ENCODE measurements at places on chromosomes 16 and 17. TPM values are rescaled to one million over a fixed set of nuclear protein-coding genes. Genes with fewer than 3 reads are reported as not detected.

DNA sequence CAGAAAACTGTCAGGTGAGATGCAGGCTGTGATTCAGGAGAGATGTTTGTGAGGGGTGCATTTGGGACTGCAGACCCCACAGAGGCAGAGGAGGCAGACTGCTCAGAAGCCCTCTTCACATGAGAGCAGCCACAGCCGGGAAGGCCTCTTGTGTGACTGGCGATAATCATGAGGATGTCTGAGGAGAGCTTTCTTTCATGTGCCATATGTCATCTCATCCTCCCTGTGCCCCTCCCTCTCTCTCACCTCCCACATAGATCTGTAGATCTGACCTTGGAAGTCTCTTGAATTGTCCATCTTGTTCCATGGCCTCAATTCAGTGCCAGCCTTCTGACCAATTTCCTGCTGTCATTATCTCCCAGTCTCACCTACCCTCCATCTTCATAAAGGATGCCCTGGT, 50.5 kb downstream of the EPN2 start:
- DNase-seq, result no peak

The PDXDC1 gene
- polyA plus RNA-seq, result 39.5 TPM

- DNase-seq, result no peak
Observed at GRCh38 chr17:69348429-69348828, 21.5 kb upstream of the ABCA5 start.

The DVL2 gene
- polyA plus RNA-seq, result 40.6 TPM
